ENCODE measurements at places on chromosomes 6 and 20. TPM values are rescaled to one million over a fixed set of nuclear protein-coding genes. Genes with fewer than 3 reads are reported as not detected.

Gene MICA
- total RNA-seq = 23.6 TPM

DNA sequence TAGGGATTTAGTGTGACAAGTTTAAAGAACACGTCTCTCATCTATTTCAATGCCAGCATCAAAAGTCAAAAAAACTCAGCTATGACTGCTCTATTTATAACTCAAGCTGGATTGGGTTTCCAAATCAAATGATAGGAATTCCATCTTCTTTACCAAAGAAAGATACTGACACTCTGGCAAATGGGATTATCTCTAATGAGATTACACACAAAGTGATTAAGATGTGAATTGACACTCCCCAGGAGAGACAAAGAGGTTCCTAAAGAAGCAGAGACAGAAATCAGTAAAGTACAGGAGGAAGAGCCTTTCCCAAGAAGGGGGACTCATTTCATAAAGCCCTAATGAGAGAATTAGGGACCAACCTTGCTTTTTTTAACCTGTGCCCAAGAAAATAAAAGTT is 92.1 kb downstream of the ID4 start:
- no peak for DNase-seq

Gene MRPL14
- total RNA-seq = 53.1 TPM

- DNase-seq = no peak
Observed at GRCh38 chr6:46011188-46012085, 4.2 kb downstream of the CLIC5 start.

DNA sequence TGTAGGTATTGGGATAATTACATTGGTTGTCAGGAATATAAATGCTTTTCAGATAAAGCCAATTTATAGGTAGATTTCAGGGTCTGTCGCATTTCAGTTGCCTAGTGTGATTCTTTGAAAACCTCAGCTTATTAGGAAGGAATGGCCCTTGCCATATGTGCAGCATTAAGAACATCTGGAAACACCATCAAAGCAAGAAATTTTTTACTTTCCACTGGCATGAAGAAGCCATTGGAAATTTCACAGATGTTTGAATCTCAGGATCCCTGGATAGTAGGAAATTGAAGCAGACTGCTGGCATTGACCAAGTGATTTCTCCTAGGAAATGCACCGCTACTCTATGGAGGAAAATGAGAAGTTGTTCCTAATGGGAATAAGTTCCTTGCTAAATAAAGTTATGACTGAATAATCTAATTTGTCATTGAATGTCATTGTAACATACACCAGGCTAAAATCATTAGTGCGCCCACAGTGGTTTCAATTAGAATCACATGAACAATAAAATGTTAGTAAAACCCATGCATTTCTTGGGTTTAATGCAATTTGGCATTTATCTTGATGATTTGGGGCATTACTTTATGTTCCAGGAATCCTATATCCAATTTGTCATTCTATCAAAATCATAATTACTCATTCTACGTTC is 950.1 kb downstream of the EPHA7 start:
- DNase-seq = no peak

- DNase-seq = no peak
Observed at GRCh38 chr20:11375335-11375734, 542.4 kb upstream of the BTBD3 start.

GRCh38 chr20:24034820-24035219 is 46.2 kb upstream of the GGTLC1 start:
- no peak for DNase-seq

DNA sequence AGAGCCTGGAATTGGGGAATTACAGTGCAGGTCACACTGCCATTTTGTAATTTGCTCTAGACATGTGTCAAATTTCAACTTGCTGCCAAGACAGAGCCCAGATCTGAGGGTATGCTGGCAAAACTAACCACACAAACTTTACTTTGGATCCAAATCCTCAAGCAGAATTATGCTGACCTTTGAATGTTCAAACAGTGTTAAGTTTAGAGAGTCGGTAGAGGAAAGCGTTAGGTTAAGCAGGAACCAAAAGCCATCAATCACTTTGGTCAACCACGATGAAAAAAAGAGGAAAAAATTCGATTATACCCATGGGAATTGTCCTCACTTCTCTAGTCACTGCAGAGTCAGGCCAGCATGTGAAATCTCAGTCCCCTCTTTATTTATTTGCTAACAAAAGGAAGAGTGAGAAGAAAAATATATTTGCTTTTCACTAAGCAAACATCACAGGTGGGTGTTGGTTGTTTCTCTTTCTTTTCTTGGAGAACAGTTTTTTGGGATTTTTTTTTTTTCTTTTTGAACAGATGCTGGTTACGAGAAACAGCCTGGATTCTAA is 105.1 kb upstream of the ADGRF1 start:
- DNase-seq = no peak

GRCh38 chr6:168331058-168331457 is 11.5 kb upstream of the DACT2 start:
- DNase-seq = no peak

GRCh38 chr20:23139524-23139923 is 53.4 kb upstream of the CD93 start:
- DNase-seq = no peak

DNA sequence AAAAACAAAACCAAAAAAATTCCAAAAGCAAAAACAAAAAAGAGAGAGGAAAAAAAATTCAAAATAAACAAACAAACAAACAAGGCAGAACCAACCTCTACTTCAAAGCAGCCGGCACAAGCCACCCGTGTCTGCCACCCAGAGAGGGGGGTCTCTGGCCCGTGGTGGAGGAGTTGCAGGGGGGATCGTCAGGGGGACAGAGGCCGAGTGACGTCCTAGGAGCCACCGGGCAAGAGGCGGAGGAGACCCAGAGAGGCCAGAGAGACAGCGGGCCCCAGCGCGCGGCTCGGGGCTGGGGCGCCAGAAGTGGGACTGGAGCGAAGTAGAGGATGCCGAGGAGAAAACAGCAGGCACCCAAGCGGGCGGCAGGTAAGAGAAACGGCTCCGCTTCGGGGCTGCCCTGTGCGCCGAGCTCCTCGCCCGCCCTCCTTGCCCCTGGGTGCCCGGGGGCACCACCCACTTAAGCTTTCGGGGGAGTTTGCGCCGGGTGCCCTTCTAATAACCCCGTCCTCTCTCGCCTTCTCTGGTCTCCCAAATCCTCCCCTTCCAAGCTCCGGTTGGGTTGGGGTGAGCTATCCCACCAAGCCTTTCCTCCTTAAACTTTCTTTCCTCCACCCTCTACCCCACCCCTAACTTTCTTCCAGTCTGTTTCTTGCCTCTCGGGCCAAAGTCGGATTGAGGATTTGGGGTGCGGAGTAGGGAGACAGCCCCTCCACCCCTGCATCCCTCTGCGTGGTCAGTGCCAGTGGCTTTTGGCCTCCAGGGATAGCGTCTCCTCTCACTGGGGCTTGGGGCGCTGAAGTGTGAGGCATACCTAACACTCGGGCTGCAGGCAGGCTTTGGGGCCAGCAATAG is 1.0 kb downstream of the TSHZ2 start:
- no peak for DNase-seq

DNA sequence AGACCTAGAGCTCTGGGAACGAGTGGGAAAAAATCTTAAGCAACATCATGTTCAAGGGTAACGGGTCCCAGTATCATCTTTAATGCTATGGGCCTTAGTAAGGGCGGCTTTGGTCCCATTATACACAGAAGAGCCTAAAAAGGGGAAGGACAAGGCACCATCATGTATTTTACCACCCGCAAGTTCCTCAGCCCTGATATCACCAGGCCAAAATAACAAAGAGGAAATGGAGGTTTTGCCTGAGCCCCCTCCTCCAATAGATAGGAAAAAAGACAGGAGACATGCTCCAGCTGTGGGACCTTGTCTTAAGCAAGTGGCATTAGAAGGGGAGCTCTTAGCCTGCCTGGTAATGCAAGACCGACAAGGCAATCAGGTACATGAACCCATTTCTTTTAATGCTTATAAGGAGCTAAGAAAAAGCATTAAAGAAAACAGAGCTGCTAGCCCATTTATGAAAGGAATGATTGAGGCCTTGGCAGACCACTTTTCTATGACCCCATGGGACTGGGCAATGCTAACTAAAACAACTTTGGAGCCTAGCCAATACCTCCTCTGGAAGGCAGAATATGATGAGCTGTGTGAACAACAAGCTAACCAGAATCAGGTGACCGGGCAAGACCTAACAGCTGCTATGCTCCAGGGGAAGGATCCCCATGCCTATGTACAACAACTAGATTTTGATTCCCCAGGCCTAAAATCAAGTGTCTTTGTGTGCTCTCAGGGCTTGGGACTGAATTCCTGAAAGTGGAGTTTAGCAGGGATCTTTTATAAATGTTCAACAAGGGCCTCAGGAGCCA is 23.2 kb downstream of the HLA-DPA1 start:
- no peak for DNase-seq

DNA sequence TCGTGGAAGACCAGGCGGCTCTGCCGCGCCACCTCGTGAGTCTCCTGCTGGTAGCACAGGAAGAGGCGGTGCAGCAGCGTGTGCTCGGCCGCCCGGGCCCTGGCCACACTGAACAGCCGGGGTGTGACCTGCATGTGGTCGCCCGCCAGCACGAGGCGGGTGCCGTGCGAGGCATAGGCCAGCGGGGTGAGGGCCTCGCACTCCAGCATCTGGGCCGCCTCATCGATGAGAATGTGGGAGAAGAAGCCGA is 7.0 kb downstream of the HELZ2 start:
- no peak for DNase-seq

GRCh38 chr6:62652692-62653328 is 366.8 kb upstream of the KHDRBS2 start:
- DNase-seq = no peak

- DNase-seq = no peak
Observed at GRCh38 chr20:62381202-62381797, 5.6 kb upstream of the RPS21 start.

Gene EPB41L1
- total RNA-seq = 57.6 TPM

DNA sequence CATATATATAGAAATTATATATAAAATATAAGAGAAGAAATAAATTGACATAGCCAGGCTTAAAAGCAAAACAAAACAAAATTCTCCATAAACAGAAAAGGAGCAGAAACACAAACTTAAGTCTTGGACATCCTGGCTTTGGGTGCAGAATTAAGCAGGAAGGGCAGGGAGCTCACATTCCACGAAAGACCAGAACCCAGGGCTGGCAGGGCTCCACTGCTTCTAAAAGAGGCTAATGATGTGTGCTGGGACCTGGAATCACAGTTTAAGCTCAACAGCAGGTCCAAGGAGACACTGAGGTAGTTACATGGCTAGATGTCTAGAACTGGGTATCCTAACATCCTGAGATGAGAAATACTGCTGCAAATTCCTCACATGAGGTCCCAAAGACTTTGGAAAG is 210.3 kb downstream of the WDR27 start:
- DNase-seq = no peak

- DNase-seq = no peak
Observed at GRCh38 chr6:86856937-86857563, 80.3 kb upstream of the HTR1E start.

GRCh38 chr6:51891784-51892183 is 195.6 kb downstream of the PKHD1 start:
- DNase-seq = no peak

Measured in spinal cord (tissue), 10 donors.